A549 treated with RU486 at 1 μM for 4 hours (cell line): ENCODE measurements at places on chromosomes 7 and 10. TPM values are rescaled to one million over a fixed set of nuclear protein-coding genes. Genes with fewer than 3 reads are reported as not detected.

TLL2 gene
- 0.04 to 0.17 TPM (median 0.09 TPM) in 5 replicates for total RNA-seq

PRSS37 gene
- not detected in 5 replicates for total RNA-seq

MKX gene
- not detected in 5 replicates for total RNA-seq

SUGCT gene
- total RNA-seq: 0.67 to 1.8 TPM (median 1.2 TPM) in 5 replicates
